ENCODE measurements at places on chromosomes 2 and 18. TPM values are rescaled to one million over a fixed set of nuclear protein-coding genes. Genes with fewer than 3 reads are reported as not detected.

NEB gene
- total RNA-seq: 1.3 TPM

GPATCH11 gene
- total RNA-seq: 15.1 TPM

RAX gene
- total RNA-seq: not detected

RBKS gene
- 0.79 TPM for total RNA-seq

TSPYL6 gene
- not detected for total RNA-seq

NDUFS1 gene
- total RNA-seq: 165 TPM

IL36A gene
- not detected for total RNA-seq

SCYGR4 gene
- not detected for total RNA-seq

RTKN gene
- 9.3 TPM for total RNA-seq

Data from thoracic aorta endothelial cell (primary cell).